GM12864 (cell line): ENCODE measurements at places on chromosomes 6 and 20.

GRCh38 chr20:21548390-21549035, 34.6 kb upstream of the NKX2-2 start:
- peak; percentile 31 for DNase-seq

DNA sequence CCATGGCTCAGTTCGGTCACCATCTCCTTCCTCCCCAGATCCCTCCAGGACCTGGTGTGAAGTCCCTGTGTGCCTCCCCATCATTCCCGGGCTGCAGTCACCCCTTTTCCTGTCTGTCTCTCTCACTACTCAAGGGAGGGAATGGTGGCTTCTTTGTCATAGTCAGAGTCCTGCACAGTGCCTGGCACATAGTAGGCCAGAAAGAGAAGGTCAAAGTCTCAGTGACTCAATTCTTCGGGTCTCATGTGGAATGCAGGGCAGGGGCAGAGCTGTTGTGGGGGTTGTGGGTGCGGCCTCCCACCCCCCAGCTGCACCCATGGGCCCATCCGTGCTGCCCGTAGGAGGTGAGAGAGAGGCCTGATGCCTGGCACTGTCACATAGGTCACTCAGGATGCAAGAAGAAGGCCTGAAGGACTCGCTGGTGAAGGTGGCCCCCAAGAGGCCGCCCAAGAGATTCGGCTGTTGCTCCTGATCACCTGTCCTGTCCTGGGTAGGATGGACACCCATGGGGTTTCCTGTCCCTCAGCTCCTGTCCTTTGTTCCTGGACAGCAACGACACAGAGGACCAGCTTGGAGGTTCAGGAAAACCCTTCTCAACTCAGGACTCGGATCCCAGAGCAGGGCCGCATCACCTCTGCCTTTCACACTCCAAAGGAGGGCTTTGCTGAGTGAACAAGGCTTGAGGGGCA, 34.1 kb downstream of the RAB44 start:
- no peak for DNase-seq

DNA sequence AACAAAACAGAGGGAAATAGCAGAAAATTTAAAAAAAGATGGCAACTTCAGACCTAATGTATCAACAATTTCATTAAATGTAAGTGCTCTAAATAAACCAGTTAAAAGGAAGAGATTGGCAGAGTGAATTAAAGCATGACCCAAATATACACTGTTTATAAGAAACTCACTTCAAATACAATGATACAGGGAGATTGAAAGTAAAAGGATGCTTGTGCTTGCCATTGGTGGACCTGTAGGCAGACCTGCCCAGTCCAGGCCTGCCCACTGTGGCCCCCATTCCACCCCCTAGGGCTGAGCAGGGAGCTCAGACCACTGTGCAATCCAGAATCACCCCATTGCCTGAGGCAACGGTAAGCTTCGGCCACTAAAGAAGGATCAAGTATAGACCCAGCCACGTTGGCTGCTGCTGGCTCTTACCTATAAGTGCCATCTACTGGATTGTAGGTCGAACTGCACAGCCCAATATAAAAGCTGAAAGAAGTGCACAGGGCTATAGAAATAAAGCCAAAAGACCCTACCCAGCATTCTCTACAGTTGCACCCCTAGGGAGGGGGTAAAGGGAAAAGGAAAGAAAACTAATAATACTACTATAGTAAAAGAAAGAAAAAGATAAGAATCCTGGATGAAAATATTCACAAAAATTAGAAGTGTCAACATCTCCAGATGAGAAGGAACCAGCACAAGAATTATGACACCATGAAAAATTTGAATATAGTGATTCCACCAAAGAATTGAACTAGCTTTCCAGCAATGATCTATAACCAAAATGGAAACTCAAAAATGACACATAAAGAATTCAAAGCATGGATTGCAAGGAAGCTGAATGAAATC, 36.1 kb downstream of the PSMB1 start:
- peak; percentile 33 for DNase-seq

DNA sequence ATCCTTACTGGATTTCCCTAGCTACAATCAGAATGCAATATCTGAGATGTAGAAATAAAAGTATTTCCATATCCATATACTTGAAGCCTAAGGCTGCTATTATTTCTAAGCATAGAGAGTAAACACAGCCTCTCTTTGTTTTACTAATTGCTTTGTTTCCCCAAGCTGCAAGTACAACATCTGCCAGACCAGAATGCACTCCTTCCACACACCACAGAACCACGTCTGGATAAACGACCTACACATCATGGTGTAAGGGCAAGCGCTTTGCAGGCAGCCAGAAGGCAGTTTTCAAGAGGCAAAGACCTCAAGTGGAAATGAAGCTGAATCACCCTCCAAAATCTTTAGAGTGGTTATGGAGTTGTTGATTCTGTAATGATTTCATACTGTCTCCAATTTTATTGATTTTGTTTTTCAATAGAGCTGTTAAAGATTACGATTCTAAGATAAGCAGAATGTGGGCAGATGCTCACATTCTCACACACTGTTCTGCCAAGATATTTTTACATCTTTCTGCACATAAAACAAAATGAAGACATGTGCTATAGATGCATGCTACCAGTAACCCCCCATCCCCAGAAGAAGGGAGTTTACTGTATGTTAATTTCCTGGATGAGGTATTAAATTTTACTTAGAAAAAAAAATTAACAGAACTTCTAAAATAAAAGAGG, 88.8 kb downstream of the THEMIS start:
- DNase-seq, result no peak

DNA sequence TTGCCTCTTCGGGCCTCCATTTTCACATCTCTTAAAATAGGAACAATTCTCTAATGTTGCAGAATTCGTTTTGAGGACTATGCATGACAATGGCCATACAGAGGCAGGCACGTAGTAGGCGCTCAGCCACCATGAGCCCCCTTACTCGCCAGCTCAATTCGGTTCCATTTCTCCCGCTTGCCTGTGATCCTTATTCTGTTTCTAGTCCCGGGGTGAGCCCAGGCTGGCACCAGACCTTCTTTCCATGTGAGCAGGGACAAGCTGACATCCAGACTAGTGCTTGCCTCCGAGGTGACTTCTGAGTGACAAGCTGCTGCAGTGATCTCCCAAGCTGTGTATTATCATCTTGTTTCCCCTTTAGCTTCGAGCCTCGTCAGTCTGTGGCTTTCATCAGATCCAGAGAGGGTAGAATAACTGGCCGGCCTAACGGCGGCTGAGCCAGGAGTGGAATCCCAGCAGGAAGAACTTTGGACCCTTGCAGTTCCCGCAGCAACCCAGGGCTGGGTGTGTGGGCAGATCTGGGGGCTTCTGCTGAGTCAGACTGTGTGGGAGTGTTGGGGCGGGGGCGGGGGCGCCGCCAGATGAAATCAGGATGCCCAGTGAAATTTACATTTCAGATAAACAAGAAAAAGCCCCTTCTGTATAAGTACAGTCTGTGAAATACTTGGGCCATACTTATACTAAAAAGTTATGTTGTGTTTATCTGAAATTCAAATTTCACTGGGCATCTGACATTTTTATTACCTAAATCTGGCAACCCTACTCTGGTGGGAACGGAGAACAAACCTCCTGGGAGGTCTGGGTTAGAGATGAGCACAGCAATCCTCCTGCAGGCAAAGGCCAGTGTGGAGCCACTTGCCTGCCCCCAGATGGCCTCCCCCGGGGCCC, 10.9 kb downstream of the BANF2 start:
- no peak for DNase-seq

- no peak for DNase-seq
Observed at GRCh38 chr20:36408219-36408618, 102.1 kb downstream of the DLGAP4 start.

DNA sequence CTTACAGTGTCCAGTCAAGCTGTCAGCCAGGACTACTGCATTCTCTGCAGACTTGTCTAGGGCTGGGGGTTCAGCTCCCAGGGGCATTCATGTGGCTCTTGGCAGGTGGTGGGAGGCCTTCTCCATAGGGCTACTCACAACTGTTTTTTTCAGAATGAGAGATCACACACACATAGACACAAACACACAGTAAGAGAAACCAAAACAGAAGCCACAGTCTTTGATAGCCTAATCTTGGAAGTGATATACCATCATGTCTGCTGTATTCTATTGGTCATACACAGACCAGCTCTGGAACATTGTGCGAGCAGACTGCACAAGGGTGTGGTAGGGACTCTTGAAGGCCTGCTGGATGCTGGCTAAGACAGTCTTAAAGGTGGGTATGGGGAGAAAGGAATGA, 13.5 kb downstream of the TMEM170B start:
- DNase-seq, result no peak

- DNase-seq, result no peak
Observed at GRCh38 chr20:63230800-63231268, 4.9 kb upstream of the BIRC7 start.

GRCh38 chr6:38736951-38737350, 21.8 kb downstream of the DNAH8 start:
- DNase-seq, result no peak

GRCh38 chr20:16479666-16480065, 93.6 kb downstream of the KIF16B start:
- DNase-seq, result no peak

- no peak for DNase-seq
Observed at GRCh38 chr6:161410736-161411135, 136.9 kb upstream of the AGPAT4 start.

DNA sequence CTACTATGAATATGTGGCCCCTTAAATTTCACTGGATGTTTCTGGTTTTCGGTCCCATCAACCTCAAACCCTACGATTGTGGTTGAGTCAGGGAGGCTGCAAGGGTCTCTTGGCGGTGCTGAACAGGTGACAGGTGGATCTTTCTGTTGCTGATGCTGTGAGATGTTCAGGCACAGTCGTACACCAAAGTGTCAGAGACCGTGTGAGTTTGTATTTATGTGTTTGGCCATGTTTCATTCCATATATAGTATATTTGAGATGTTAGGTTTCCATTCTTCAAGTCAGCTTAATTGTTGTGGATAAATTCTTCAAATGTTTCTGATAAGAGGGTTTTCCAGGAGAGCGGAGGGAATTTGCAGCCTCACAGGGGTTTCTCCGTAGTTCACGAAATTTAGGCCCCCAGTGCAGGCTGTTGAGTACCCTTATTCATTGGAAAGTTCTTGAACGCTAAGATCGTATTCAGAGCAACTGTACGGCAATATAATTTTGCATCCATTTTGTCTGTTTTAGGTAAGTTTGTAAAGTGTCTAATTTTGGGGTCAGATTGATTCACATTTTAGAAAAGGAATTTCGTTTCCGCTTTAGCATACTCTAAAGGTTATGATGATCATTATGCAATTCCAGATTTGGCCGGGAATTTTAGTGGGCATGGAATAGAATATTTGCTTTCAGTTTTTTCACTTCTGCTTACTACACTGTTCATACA, 1.2 kb downstream of the TAB2 start:
- no peak for DNase-seq

GRCh38 chr20:16069389-16070010, 503.7 kb downstream of the KIF16B start:
- peak; percentile 7 for DNase-seq

DNA sequence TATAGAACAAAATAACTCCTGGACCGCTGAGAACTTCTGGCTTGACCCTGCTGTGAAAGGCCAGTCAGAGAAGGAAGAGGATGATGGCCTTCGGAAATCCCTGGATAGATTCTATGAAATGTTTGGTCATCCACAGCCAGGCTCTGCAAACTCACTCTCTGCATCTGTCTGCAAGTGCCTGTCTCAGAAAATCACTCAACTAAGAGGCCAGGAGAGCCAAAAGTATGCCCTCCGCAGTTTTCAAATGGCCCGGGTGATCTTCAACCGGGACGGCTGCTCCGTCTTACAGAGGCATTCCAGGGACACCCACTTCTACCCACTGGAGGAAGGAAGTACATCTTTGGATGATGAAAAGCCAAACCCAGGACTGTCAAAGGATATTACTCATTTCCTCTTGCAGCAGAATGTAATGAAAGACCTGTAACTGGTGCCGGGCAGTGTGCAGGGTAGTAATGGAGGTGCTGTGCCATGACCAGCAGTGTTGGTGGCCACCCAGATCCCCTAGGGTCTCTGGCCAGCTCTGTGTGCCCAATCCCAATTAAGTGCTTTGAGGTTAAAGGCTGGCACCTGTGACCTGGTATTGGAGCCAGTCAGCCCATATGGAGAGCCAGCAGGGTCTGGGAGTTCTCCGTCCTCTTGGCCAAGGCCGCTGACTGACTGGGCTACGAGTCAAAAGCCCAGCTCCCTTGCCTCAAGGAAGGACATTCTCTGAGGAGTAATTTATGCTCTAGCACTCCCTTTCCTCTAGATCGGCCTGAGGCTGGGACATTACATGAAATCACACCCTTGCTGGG, 87.1 kb downstream of the TRMT6 start:
- DNase-seq, result no peak

GRCh38 chr6:12939314-12939713, 222.7 kb downstream of the PHACTR1 start:
- DNase-seq, result no peak

GRCh38 chr6:33164665-33165373, 27.4 kb downstream of the COL11A2 start:
- no peak for DNase-seq

- no peak for DNase-seq
Observed at GRCh38 chr20:3995067-3995748, 20.1 kb downstream of the RNF24 start.

GRCh38 chr20:56347628-56348304, 11.0 kb upstream of the FAM210B start:
- no peak for DNase-seq

GRCh38 chr6:84848960-84849359, 84.6 kb upstream of the TBX18 start:
- DNase-seq, result no peak

- DNase-seq, result no peak
Observed at GRCh38 chr6:137893726-137894125, 26.7 kb downstream of the TNFAIP3 start.
